Progenitor cell of endocrine pancreas (in vitro differentiated cells): ENCODE measurements at places on chromosomes 3 and 15. TPM values are rescaled to one million over a fixed set of nuclear protein-coding genes. Genes with fewer than 3 reads are reported as not detected.

DNA sequence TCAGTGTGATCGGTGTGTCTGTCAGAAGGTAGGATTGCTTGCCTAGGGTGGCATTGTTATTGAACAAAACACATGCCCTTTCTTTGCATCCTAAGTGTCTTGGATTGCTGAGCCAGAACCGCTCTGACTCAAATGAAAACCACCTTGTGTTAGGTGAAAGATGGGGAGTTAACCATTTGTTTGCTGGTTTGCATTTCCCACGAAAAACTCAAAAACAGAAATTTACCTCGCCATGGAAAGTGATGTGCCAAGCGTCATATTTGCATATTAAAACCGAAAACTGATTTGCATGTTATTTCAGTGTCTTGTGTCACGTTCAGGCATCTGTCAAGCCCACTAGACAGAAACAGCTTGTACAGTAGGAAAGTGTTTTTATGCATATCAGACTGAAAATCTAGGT, 474.6 kb upstream of the TPRG1 start:
- no peaks in the 10 kb centered on the region for H3K27me3 ChIP-seq
- no peaks in the 10 kb centered on the region for H3K4me1 ChIP-seq

The PLSCR2 gene
- 0.44 TPM in 1 of 2 replicates, not detected in the other for total RNA-seq

The RETNLB gene
- not detected in 2 replicates for total RNA-seq

The GP9 gene
- total RNA-seq: not detected in 2 replicates

DNA sequence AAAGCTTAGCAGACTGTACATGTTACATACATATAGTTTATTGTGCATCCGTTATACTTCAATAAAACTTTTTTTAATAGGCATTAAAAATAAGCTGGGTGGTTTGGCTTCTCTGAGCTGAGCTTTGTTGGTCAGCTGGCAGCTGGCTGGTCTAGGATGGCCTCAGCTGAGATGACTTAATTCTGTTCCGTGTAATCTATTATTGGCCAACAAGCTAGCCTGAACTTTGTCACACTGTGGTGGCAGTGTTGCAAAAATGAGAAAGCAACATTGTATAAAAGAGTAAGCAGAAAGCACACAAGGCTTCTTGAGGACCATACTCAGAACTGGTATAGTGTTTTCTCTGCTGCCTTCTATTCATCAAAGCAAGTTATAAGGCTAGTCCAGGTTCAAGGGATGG, 45.2 kb downstream of the CGGBP1 start:
- H3K36me3 ChIP-seq: no peaks in the 10 kb centered on the region
- no peaks in the 10 kb centered on the region for H3K27me3 ChIP-seq
- H3K27ac ChIP-seq: no peak overlapping the region
- no peak overlapping the region for H3K4me3 ChIP-seq
- no peaks in the 10 kb centered on the region for H3K4me1 ChIP-seq

The MYZAP gene
- total RNA-seq: 11.5 and 11.9 TPM in 2 replicates

GRCh38 chr15:29887721-29888120, 65.5 kb upstream of the TJP1 start:
- H3K4me3 ChIP-seq: no peak overlapping the region
- H3K4me1 ChIP-seq: peaks cover 26% of the 10 kb centered on the region
- no peak for DNase-seq
- H3K27ac ChIP-seq: no peak overlapping the region

DNA sequence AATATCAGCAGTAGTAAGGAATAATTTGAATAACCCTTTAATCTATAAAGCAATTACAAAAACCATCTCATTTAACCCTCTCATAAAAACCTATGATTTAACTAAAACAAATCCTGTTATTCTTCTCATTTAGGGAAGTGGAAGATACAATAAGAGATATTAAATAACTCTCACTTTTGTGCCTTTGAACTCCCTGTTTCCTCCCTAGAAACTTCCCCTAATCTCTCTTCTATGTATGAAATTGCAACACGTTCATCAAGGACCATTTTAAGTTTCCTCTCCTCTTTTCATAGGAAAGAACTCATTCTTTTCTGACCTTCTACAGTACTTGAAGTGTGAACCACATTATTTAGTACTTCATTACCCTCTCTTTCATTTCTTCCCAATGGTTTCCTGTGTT, 18.8 kb upstream of the FAM81A start:
- no peak overlapping the region for H3K27ac ChIP-seq
- no peaks in the 10 kb centered on the region for H3K4me1 ChIP-seq
- H3K36me3 ChIP-seq: no peaks in the 10 kb centered on the region
- H3K27me3 ChIP-seq: peaks cover 40% of the 10 kb centered on the region

DNA sequence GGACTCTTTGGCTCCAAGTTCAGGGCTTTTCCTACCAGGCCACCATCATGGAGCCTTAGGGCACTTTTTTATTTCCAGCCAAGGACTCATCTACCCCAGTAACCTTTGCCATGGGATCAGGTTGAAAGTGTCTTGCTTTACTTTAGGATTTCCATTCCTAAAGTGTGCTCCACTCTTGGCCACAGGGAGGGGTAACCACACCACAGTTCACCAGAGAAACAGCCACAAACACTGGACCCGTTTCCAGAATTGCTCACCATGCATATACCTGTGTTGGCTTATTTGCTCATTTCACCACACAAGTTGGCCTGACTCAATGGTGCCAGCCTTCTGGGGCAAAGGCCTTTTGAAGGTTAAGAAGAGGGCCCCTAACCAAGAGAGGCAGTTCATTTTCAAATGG, 70.6 kb upstream of the RAD18 start:
- DNase-seq: no peak
- no peak overlapping the region for H3K27ac ChIP-seq
- H3K36me3 ChIP-seq: no peaks in the 10 kb centered on the region
- H3K27me3 ChIP-seq: no peaks in the 10 kb centered on the region
- no peak overlapping the region for H3K4me3 ChIP-seq

- H3K27ac ChIP-seq: peak overlapping the region; percentile 99
- peak overlapping the region; percentile 92 for H3K4me3 ChIP-seq
- peaks cover 25% of the 10 kb centered on the region for H3K4me1 ChIP-seq
- no peak for DNase-seq
Measured at GRCh38 chr3:52771334-52771681, 568 bp upstream of the NEK4 start.

DNA sequence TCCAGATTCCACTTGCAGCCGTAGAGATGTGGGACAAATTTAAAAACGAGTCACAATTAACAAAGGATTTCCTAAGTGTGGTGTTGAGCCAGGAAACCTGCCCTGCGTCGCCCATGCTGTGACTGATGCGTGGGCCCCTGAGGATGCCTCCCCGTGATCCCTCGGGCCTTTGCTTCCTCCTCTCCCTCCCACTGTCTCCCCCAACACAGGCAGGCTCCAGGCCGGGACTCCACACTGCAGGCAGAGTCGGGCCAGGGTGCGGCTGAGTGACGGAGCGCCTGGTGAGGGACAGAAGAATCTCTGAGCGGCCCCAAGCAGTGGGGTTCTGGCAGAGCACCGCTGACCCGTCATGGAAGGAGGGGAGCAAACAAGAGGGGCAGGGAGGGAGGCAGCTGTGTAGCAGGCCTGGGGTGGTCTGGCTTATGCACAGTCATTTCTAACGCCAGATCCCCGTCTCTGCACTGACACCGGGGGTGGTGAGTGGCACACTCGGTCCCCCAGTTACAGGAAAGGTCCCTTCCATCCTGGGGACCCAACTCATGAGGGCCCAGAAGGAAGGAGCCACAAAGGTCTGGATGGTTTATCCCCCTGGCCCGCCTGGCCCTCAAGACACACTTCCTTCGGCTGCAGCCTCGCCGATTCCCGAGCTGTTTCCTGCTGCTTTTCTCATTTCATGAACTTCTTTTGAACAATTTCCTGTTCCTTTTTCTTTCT, 91.0 kb downstream of the XXYLT1 start:
- no peak for DNase-seq
- H3K4me3 ChIP-seq: no peak overlapping the region
- H3K4me1 ChIP-seq: no peaks in the 10 kb centered on the region

The ASB7 gene
- total RNA-seq: 17.4 and 18.9 TPM in 2 replicates

The GOLGA6L10 gene
- total RNA-seq: 8.7 and 9.5 TPM in 2 replicates

DNA sequence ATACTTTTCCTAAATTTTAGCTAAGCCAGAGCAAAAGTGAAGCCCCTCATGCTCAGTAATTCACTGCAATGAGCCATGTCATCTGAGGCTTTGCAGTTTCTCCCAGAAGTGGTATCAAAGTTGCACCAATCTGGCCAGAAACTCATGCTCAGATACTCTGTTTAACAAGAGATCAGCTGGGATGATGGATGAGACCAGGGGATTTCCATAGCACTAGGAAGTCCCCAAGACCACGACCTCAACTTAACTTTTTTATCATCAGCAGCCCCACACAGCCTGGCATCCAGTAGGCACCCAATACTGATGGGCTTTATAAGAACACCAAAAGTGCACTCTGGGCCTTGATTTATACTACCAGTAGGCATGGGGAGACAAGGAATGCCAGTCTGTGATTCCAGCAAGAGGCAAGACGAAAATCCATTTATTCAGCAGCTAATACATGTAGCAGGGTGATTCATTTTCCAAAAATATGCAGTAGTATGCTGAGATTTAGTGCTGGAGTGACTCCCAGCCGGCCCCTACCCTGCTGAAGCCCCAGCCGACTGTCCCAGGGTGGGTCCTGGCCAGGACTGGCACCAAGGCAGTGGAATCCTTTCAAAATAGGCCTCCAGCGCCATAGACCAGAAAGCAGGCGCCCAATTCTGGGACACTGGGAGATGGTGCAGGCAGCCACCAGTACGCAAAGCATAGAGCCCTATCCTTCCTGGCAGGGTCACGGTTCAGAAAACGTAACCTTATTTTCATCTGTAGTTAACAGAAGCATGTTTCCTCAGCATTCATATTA, 612 bp upstream of the LDHAL6B start:
- H3K36me3 ChIP-seq: peaks cover 19% of the 10 kb centered on the region
- H3K27ac ChIP-seq: no peak overlapping the region
- H3K27me3 ChIP-seq: no peaks in the 10 kb centered on the region
- H3K4me3 ChIP-seq: no peak overlapping the region
- no peak for DNase-seq

DNA sequence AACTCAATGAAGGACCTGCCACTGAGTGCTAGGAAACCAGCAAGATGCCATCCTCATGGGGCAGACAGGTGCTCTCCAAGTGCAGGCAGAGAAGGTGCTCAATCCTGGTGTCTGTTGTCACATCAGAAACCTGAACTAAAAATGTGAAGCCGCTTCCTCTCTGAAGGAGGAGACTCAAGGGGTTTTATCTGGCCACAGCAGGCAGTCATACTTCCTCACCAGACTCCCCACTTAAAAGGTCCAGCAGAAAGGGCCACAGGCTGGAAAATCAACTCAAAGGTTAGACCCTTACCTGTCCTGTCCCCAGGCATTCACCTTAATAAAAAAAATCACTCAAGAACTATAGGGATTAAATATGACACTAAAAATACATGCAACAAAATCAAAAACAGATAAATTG, 4.8 kb downstream of the CCDC12 start:
- H3K27me3 ChIP-seq: no peaks in the 10 kb centered on the region
- H3K4me3 ChIP-seq: peak overlapping the region; percentile 11

GRCh38 chr15:96339619-96340347, 9.3 kb downstream of the NR2F2 start:
- peaks cover 21% of the 10 kb centered on the region for H3K36me3 ChIP-seq
- H3K27ac ChIP-seq: peak overlapping the region; percentile 97
- DNase-seq: no peak
- H3K4me1 ChIP-seq: peaks cover 87% of the 10 kb centered on the region
- H3K27me3 ChIP-seq: peaks cover 14% of the 10 kb centered on the region

GRCh38 chr15:70132139-70132538, 34.4 kb upstream of the TLE3 start:
- H3K36me3 ChIP-seq: no peaks in the 10 kb centered on the region
- DNase-seq: no peak
- H3K4me1 ChIP-seq: peaks cover 6% of the 10 kb centered on the region

GRCh38 chr3:138846262-138846791, 11.6 kb upstream of the PIK3CB start:
- no peak overlapping the region for H3K4me3 ChIP-seq
- no peaks in the 10 kb centered on the region for H3K36me3 ChIP-seq
- no peaks in the 10 kb centered on the region for H3K27me3 ChIP-seq

DNA sequence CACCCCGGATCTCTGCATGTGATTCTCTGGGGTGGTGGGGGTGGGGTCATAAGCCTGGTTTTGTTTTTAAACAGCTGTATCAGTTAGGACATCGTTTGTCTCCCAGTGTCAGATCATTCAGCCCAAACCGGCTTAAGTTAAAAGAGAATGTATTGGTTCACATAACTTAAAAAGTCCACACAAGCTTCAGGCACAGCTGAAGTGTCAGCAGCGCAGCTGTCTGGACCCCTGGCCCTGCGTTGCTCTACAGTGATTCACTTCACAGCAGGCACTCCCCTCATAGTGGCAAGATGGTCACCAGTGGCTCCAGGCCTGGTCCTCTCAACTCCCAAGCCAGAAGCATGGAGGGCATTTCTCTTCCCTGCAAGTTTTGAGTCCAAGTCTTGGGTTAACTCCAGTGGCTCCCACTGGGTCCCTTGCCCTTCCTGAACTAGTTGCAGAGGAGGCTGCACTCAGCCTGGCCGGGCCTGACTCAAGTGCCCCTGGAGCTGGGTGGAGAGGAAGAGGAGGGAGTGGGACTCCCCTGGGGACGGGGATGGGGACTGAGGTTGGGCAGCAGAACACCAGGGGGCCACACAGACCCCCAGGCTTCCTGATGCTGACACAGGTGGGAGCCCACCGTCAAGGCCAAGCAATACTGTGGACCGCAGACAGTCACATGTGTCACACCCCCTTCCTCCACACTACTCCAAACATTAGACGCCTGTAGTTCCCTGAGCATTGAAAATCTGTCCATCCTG, 28.9 kb upstream of the GP9 start:
- H3K36me3 ChIP-seq: no peaks in the 10 kb centered on the region
- peaks cover 3% of the 10 kb centered on the region for H3K27me3 ChIP-seq
- H3K4me3 ChIP-seq: no peak overlapping the region
- H3K27ac ChIP-seq: no peak overlapping the region
- DNase-seq: no peak
- H3K4me1 ChIP-seq: peaks cover 3% of the 10 kb centered on the region

GRCh38 chr3:127751782-127752181, 70.5 kb downstream of the MGLL start:
- no peak for DNase-seq
- H3K27me3 ChIP-seq: peaks cover 22% of the 10 kb centered on the region

GRCh38 chr15:85690561-85691231, 104.0 kb downstream of the KLHL25 start:
- peaks cover 16% of the 10 kb centered on the region for H3K4me1 ChIP-seq
- no peak overlapping the region for H3K27ac ChIP-seq
- no peak for DNase-seq
- no peaks in the 10 kb centered on the region for H3K27me3 ChIP-seq
- H3K36me3 ChIP-seq: peaks cover 13% of the 10 kb centered on the region
- H3K4me3 ChIP-seq: no peak overlapping the region

DNA sequence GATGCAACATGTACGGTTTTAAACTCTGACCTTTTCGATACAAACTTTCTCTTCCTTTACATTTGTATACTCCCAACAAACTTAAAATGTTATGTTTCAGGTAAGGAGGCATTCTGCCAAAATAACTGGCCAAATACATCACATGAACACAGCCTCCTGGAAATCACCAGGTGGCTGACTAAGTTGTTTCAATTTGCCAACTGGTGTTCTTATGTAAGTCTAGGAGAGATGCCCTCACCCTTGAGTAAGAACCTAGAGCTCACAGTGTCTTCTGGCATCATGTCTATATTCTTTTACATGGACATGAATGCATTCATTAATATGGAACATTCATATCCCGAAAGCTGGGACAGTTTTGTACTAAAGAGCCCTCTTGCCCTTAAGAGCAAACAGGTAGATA, 341.1 kb upstream of the NR2F2 start:
- no peak overlapping the region for H3K27ac ChIP-seq
- DNase-seq: no peak
- H3K4me1 ChIP-seq: peaks cover 17% of the 10 kb centered on the region

The ARPIN gene
- total RNA-seq: 19.6 and 20.4 TPM in 2 replicates

GRCh38 chr3:110343945-110344344, 727.7 kb upstream of the NECTIN3 start:
- H3K36me3 ChIP-seq: no peaks in the 10 kb centered on the region
- peak overlapping the region; percentile 42 for H3K27ac ChIP-seq
- H3K4me1 ChIP-seq: peaks cover 12% of the 10 kb centered on the region
